Activated CD4-positive, alpha-beta T cell treated with anti-CD3 and anti-CD28 coated beads for 36 hours (primary cell): ENCODE measurements at places on chromosomes 7 and 10. TPM values are rescaled to one million over a fixed set of nuclear protein-coding genes. Genes with fewer than 3 reads are reported as not detected.

- peaks cover 4% of the 10 kb centered on the region for H3K27me3 ChIP-seq
- no peak overlapping the region for H3K4me3 ChIP-seq
- no peaks in the 10 kb centered on the region for H3K4me1 ChIP-seq
- no peak overlapping the region for H3K27ac ChIP-seq
- no peak for DNase-seq
These were observed 621.1 kb downstream of the PTPRN2 start for GRCh38 chr7:157966490-157966889.

GRCh38 chr10:103894441-103894864 lies 23.5 kb downstream of the STN1 start:
- H3K27ac ChIP-seq = peak overlapping the region; percentile 84
- no peak for DNase-seq
- H3K27me3 ChIP-seq = no peaks in the 10 kb centered on the region
- H3K4me3 ChIP-seq = no peak overlapping the region
- peaks cover 47% of the 10 kb centered on the region for H3K4me1 ChIP-seq

The CYP26C1 gene
- total RNA-seq = 0.09 TPM

DNA sequence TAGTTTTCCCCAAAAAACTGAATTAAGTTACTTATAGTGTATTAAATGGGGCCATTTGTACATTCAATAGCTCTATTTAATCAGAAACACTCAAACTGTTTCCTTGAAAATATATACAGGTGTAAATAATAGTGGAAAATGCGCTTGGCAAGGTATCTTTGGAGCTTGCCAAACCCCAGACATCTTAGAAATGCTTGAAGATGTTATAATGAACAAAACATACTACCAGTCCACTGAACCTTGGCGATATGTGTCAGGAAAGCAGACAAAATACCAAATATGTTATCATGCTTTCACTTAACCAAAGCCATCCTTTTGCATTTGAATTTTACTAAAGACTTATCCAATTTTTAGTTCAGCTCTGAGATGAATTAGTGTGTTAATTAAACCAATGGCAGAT lies 352.7 kb upstream of the SEMA3A start:
- H3K36me3 ChIP-seq = no peaks in the 10 kb centered on the region
- H3K27me3 ChIP-seq = no peaks in the 10 kb centered on the region
- no peak overlapping the region for H3K27ac ChIP-seq
- H3K4me3 ChIP-seq = no peak overlapping the region

- H3K27me3 ChIP-seq = no peaks in the 10 kb centered on the region
- no peak for DNase-seq
- H3K36me3 ChIP-seq = no peaks in the 10 kb centered on the region
- H3K27ac ChIP-seq = no peak overlapping the region
These were observed 50.2 kb downstream of the ARHGAP22 start for GRCh38 chr10:48554656-48555055.

- peaks cover 2% of the 10 kb centered on the region for H3K36me3 ChIP-seq
- peaks cover 10% of the 10 kb centered on the region for H3K4me1 ChIP-seq
- H3K27ac ChIP-seq = no peak overlapping the region
- H3K4me3 ChIP-seq = peak overlapping the region; percentile 87
- no peak for DNase-seq
These were observed 13.8 kb upstream of the FKBP9 start for GRCh38 chr7:32943252-32944030.

The CYP2C19 gene
- total RNA-seq = not detected

DNA sequence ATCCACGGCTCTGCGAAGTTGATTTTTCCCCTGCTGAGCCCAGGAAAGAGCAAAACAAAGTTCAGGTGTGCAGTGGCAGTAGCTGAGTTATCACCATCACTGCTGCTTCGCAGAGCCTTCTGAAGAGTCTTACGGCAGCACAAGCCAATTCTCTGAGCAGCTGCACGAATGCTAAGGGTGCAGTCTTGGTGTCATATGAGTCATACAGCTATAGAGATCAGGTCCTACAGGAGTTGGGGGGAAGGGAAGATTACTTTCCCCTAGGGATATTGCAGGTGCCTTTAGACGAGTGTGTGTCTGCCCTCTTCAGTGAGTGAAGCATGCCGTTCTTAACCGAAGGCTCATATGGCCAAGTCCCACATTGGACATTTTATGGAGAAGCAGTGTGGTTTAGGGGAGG lies 227.8 kb downstream of the CELF2 start:
- H3K27ac ChIP-seq = no peak overlapping the region
- H3K4me3 ChIP-seq = no peak overlapping the region
- DNase-seq = peak; percentile 63
- peaks cover 14% of the 10 kb centered on the region for H3K4me1 ChIP-seq
- no peaks in the 10 kb centered on the region for H3K27me3 ChIP-seq

GRCh38 chr10:24552346-24553016 lies 171.2 kb downstream of the ARHGAP21 start:
- H3K27ac ChIP-seq = no peak overlapping the region
- peak; percentile 56 for DNase-seq
- peaks cover 4% of the 10 kb centered on the region for H3K4me1 ChIP-seq
- peaks cover 2% of the 10 kb centered on the region for H3K27me3 ChIP-seq
- no peaks in the 10 kb centered on the region for H3K36me3 ChIP-seq
- no peak overlapping the region for H3K4me3 ChIP-seq

- H3K27ac ChIP-seq = no peak overlapping the region
- DNase-seq = no peak
- H3K36me3 ChIP-seq = no peaks in the 10 kb centered on the region
These were observed 49.5 kb downstream of the PIK3AP1 start for GRCh38 chr10:96670786-96671185.

DNA sequence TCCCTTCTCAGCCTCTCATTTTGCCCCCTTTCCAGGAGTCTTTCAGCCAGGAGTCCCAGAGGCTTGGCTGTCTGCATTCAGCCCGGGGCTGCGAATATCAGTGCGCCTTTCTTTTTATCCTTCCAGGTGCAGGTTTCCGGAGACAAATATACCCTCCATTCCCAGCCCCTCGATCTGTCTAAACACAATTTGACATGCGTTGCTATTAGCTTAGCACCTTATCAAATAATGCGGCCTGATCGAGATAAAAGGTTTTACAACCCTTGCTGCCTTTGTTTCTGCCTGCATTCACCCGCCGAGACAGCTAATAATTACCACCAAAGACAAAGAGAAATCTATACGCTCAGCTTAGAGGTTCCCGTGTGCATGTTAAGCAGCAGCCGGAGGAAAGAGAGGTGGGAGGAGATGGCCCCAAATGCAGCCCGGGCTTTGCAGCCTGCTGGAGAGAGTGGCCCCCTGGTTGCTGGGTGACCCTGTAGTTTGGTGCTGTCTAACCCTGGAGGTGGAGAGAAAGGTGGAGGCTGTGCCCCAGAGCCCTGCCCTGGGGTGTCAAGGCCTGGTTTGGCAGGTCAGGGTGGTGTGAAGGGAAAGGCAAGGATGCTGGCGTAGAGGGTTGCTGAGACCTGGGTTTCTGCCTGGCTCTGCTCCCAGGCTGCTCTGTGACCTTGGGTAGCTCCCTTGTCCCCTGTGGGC lies 185.3 kb downstream of the RPS24 start:
- no peak overlapping the region for H3K4me3 ChIP-seq
- no peaks in the 10 kb centered on the region for H3K36me3 ChIP-seq
- peaks cover 12% of the 10 kb centered on the region for H3K27me3 ChIP-seq

DNA sequence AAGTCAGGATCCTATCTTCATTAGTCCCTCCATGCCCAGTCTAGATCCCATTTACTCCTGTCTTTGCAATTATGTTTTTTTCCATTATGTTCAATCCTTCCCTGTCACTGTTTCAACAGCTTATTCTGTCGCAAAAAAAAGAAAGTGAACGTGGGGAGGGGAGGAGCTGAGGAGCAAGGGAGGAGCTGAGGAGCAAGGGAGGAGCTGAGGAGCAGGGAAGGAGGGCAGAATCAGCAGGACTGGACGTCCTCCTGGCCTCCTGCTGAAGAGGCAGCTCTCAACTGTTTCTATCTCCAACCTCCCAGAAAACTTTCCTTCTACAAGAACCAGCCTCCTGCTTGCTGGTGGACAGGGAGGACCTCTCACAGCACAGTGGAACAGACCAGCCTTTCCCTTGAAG lies 26.0 kb downstream of the LARP4B start:
- H3K27ac ChIP-seq = no peak overlapping the region
- H3K36me3 ChIP-seq = peaks cover 36% of the 10 kb centered on the region
- H3K27me3 ChIP-seq = no peaks in the 10 kb centered on the region
- peaks cover 31% of the 10 kb centered on the region for H3K4me1 ChIP-seq
- H3K4me3 ChIP-seq = no peak overlapping the region

The TWIST1 gene
- 1.2 TPM for total RNA-seq

DNA sequence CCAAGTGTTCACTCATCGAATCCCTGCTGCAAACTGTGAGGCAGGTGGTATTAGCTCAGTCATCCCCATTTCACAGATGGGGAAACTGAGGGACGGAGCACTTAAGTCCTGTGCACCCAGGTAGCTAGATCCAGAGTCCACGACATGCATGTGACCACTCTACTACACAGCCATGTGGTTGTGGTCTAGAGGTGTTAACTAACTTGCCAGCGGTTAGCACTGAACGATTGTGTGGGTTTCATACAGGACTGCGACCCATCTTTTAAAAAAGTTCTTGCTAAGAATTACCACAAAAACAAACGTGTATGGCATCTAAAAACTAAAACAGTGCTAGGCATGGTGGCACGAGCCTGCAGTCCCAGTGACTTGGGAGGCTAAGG lies 16.1 kb upstream of the ABCC2 start:
- H3K4me3 ChIP-seq = no peak overlapping the region
- H3K4me1 ChIP-seq = no peaks in the 10 kb centered on the region
- no peak for DNase-seq
- peaks cover 21% of the 10 kb centered on the region for H3K36me3 ChIP-seq
- no peak overlapping the region for H3K27ac ChIP-seq
- no peaks in the 10 kb centered on the region for H3K27me3 ChIP-seq

- no peaks in the 10 kb centered on the region for H3K4me1 ChIP-seq
- no peaks in the 10 kb centered on the region for H3K27me3 ChIP-seq
- no peak overlapping the region for H3K4me3 ChIP-seq
- no peak for DNase-seq
- H3K36me3 ChIP-seq = no peaks in the 10 kb centered on the region
These were observed 206.7 kb upstream of the POT1 start for GRCh38 chr7:125136341-125136740.

- H3K27me3 ChIP-seq = peaks cover 15% of the 10 kb centered on the region
- no peak overlapping the region for H3K27ac ChIP-seq
These were observed 59.4 kb downstream of the CUZD1 start for GRCh38 chr10:122786269-122786668.

The PRLHR gene
- not detected for total RNA-seq

DNA sequence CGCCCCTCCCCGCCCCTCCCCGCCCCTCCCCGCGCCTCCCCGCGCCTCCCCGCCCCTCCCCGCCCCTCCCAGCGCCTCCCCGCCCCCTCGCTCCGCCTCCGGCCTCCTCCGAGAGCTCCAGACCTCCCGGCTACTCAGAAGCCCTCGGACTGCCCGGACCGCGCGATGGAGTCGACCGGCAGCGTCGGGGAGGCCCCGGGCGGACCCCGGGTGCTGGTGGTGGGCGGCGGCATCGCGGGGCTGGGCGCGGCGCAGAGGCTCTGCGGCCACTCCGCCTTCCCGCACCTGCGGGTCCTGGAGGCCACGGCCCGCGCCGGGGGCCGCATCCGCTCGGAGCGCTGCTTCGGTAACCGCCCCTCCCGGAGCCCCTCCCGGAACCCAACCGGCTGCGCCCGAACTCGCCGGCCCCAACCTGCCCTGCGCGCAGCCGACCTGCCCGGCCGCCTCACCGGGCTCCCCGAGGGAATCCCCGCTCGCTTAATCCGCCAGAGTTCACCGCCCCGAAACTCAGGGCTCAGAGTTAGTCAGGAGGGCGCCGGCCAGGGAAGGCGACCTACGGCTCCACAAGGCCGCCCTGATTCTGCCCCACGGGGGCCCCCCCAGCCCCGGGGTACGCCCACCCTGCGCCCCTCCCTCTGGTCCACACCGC lies at the start of gene PAOX:
PAOX (plus strand) TSS at position 111 of the 649 bp plus-strand sequence; CDS start at position 166, 55 bp downstream.
- no peaks in the 10 kb centered on the region for H3K36me3 ChIP-seq
- peak within 1 kb of the TSS; percentile 24 for H3K27ac ChIP-seq
- no peaks in the 10 kb centered on the region for H3K4me1 ChIP-seq
- peak within 1 kb of the TSS; percentile 74 for H3K4me3 ChIP-seq
- DNase-seq = peak; percentile 80

GRCh38 chr7:37031571-37032257 lies 307.4 kb upstream of the AOAH start:
- peak; percentile 73 for DNase-seq
- H3K4me3 ChIP-seq = no peak overlapping the region
- peaks cover 35% of the 10 kb centered on the region for H3K36me3 ChIP-seq
- H3K27ac ChIP-seq = peak overlapping the region; percentile 52

The ADAM8 gene
- total RNA-seq = 124 TPM

The NEUROD6 gene
- not detected for total RNA-seq

DNA sequence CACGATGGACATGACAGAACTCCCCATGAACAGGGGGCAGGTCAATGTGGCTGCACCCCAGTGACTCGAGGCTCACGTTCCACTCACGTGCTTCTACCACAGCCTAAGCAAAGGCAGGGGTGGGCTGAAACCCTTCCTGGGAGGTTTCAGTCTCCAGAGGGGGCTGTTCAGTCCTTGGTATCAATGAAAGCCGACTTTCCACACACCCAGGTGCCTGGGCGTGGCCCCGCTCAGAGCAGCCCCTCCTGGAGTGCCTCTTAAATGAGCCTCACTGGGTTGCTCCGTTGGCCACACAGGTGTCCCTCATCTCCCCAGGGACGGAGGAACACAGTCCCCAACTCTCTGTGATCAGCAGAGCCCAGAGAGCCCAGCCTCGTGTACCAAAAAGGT lies 90.5 kb upstream of the PDGFA start:
- DNase-seq = no peak
- no peak overlapping the region for H3K4me3 ChIP-seq
- peaks cover 42% of the 10 kb centered on the region for H3K36me3 ChIP-seq
- no peaks in the 10 kb centered on the region for H3K27me3 ChIP-seq
- H3K27ac ChIP-seq = peak overlapping the region; percentile 93
- peaks cover 62% of the 10 kb centered on the region for H3K4me1 ChIP-seq

DNA sequence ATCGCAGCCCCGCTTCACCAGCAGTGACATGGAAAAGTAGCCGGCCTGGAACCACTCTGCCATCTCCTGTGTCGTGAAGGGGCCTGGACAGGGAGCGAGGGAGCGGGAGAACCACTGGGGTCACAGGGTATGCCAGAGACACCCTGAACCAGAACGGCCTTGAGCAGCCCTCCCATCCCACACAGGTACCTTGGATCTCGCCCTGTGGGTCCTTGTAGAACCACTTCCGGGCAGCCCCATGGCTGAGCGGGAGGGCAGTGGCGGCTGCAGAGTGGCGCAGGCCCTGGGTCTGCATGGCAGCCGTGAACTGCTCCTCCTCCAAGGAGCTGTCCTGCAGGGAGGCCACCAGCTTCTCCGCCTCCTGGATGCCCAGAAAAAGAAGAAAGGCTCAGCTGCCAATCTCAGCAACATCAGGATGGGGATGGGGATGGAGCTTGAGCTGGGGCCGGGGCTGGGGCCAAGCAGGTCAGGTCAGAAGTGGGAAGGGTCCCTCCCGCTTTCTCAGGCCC lies 9.5 kb downstream of the GIGYF1 start:
- no peaks in the 10 kb centered on the region for H3K27me3 ChIP-seq
- H3K27ac ChIP-seq = no peak overlapping the region
- H3K4me3 ChIP-seq = no peak overlapping the region
- peaks cover 18% of the 10 kb centered on the region for H3K36me3 ChIP-seq
- no peak for DNase-seq

- H3K4me1 ChIP-seq = peaks cover 9% of the 10 kb centered on the region
- no peak for DNase-seq
- H3K4me3 ChIP-seq = no peak overlapping the region
- H3K27ac ChIP-seq = no peak overlapping the region
These were observed 441.4 kb upstream of the ZMIZ1 start for GRCh38 chr10:78627254-78627795.

The MINDY4 gene
- 1.7 TPM for total RNA-seq
